ENCODE measurements at places on chromosomes 16 and 17.

- peak; percentile 48 for DNase-seq
Measured at GRCh38 chr16:80804526-80805383, at the start of gene CDYL2. Gene CDYL2 (minus strand): TSS chr16:80804598. CDS start chr16:80804173, 425 bp downstream.

GRCh38 chr16:66447491-66447890 lies 20.4 kb downstream of the BEAN1 start:
- no peak for DNase-seq

- no peak for DNase-seq
Measured at GRCh38 chr16:81148277-81148676, 52.1 kb upstream of the GCSH start.

DNA sequence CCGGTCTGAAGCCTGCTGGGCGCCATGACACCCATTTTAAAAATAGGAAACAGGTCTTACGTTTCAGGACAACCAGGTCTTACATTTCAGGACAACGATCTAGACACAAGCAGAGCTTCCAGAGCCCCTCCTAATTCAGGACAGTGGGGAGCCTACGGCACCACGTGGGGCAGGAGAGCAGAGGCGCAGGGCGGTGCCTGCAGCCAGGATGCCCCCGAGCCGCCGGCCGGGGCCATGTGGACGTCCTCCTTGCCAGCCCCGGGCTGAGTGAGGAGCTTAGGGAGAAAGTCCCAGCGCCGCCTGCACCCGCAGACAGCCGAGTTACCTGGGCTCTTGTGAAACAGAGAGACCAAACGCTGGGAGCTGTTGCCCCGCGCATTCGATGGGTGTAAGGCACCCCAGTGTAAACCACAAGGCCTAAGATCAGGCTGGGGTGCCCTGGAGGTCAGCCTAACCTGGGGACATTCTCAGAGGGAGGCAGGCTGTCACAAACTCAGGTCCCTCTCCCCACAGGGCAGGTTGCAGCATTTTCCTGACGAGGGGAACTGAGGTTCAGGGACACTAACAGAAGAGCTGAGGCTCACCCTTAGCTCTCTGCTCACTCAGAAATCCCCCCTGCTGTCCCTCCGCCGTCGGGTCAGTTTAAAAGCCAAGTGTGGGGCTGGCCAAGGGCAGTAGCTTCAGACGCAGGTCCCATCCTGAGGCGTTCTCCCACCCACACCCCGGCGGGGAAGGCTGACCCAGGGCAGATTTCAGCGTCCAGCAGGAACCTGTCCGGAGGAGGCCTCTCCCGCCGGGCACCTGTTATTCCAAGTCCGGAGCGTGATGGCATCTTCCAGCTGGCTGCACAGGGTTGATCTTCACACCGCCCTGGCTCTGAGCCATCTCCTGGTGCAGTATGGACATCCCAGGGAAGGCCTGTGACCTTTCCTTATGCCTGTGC lies 1.8 kb upstream of the NOTUM start:
- DNase-seq = peak; percentile 28

DNA sequence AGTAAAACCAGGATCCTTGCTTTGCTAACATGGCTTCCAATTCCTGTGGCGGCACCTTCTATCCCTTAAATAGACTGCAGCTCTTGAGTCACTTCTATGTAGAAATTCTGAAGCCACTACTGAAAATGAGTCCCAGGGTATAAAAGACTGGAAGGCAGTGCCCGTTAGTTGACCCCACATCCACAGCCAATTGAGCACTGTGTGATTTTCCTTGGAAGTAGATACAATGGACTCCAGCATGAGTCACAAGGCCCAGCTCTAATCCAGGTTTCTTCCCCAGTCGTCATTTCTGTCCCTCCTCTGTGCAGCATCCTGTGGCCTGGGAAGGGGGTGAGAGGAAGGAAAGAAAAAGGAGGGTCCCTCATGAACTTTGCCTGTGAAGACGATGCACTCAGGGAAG lies 69.5 kb downstream of the HLF start:
- DNase-seq = no peak

DNA sequence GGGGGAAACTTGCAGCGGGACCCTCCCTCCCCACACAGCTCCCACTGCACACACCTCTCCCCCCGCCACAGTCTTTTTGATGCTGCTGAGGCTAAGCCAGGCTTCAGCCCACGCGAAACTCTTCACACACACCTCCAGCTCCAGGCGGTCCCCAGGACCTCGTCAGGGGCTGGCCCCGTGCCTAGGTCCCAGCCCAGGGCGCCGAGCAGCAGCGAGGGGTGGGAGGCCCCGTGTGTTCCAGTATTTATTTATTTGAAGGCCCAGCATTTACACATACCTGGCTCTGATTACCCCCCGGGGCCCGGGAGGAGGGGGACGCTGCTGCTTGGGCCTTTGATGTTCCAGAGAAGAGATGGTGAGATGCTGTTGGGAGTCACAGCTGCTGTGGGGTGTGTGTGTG lies 44.9 kb upstream of the DLX4 start:
- no peak for DNase-seq

- peak; percentile 67 for DNase-seq
Measured at GRCh38 chr16:19583665-19584300, 28.3 kb downstream of the VPS35L start.

- no peak for DNase-seq
Measured at GRCh38 chr16:64696866-64697265, 425.0 kb downstream of the CDH11 start.

- DNase-seq = peak; percentile 7
Measured at GRCh38 chr16:84239141-84239769, 557 bp downstream of the KCNG4 start.

GRCh38 chr16:16045296-16045695 lies 95.9 kb downstream of the ABCC1 start:
- DNase-seq = no peak

GRCh38 chr17:59668816-59669215 lies 38.4 kb downstream of the PTRH2 start:
- peak; percentile 34 for DNase-seq

DNA sequence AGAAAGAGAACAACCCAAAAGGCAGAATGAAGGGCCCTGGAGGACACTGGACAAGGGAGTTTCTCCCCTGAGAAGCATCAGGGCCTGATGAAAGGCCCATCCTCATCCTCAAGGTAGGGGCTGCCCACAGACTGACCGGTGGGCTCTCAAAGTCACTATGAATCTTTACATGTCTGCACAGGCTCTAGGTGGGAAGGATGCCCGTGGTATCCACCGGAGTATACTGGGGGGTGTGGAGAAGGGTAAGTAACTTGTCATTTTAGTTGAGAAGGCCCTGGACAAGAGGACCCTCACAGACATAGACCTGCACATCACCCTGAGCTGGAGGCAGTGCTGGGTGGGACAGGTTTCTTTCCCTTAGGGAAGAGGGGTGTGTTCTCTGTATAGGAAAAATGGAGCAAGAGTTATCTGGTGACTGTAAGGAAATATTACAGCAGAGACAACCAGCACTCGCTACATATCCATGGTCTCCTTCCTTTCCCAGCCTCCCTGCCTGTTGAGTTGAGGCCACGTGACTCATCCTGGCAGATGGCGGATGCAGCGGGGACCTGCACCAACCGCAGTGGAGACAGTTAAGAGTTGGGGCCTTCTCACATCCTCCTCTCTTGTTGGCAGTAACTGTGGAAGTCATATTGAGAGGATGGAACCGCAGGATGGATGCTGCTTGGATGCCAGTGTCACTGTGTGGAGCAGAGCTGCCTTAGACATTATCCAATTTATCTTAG lies 45.6 kb upstream of the KCNJ12 start:
- no peak for DNase-seq

DNA sequence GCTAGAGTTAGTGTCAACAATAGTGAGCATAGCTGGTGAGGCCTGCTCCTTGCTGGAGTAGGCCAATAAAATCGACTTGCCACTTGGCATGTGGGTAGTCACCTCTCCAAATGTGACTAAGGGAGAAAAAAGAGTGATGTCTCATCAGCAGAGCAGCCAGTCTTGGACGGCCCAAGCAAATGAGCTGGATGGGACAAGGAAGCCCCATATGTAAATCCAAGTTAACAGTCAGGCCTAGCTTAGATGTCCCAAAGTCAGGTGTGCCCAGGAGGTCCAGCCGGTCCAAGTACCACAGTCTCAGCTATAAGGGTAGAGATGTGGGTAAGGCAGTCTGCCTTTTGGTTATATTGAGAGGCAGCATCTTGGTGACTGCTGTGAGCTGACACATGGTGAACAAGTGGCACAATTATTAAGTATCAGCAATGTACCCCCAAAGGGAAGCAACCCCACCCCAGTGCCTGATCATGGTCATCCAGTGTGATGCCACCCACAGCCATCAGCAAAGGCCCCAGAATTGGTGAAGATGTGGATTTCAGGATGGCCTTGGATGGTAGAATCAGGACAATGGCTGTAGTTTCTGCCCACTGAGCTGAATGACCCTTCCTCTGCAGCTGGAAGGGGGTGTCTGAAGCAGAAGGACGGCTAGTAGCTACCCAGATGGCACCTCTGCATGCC lies 83.4 kb downstream of the TNFRSF13B start:
- no peak for DNase-seq

GRCh38 chr17:3688027-3688553 lies 7.9 kb downstream of the P2RX5 start:
- no peak for DNase-seq

GRCh38 chr17:5122586-5123342 lies 6.9 kb downstream of the USP6 start:
- peak; percentile 43 for DNase-seq

GRCh38 chr17:34755371-34755770 lies 176.0 kb downstream of the TMEM132E start:
- DNase-seq = no peak

DNA sequence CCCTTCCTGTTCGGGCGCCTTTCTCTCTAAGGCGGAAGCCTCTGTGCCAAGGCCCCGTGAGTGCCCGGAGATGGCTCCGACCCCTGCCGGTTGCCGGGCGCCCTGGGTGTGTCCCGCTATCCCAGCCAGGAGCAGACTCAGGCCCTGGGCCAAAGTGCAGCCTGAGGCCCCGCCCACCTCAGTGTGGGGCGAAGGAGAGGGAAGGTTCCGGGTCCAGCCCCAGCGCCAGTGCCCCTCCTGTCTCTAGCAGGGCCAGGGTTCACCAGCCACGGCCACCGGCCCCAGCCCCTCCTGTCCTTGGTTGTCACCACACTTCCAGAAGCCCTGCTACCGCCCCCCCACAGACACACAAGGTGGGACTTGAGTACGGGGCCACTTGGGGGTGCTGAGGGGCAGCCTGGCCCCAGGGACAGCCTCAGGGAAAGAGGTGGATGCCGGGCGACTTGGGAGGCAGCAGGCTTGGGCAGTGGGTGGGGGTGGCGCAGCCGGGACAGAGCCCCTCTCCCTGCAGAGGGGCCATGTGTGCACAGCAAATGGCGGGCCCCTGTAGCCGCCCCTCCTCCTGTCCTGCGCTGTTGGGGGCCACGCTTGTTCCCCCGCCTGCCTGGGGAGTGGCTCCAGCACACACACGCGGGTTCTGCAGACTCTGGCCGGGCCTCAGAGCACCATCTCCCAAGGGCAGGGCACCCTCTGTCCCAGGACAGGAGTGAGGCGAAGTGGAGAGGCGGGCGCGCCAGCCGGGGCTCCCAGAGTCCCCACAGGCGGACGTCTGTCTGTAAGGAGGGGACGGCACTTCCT lies 6.0 kb downstream of the C1QTNF8 start:
- DNase-seq = no peak

GRCh38 chr17:54948380-54948779 lies 20.1 kb downstream of the COX11 start:
- no peak for DNase-seq

DNA sequence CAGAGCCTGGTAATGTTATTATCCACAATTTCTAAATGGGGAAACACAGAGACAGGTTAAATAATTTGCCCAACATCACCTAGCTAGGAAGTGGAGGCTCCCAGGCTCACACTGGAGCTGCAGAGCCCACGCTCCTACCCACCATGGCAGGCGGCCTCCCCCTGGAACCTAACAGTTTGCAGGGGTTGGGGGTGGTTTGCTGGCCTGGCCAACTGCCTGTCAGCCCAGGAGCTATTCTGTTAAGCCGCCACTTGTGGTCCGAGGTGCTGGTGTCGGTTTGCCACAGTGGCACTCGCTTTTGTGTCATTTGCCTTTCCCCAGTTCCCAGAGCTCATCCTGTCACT lies 3.6 kb downstream of the PRCD start:
- DNase-seq = no peak

DNA sequence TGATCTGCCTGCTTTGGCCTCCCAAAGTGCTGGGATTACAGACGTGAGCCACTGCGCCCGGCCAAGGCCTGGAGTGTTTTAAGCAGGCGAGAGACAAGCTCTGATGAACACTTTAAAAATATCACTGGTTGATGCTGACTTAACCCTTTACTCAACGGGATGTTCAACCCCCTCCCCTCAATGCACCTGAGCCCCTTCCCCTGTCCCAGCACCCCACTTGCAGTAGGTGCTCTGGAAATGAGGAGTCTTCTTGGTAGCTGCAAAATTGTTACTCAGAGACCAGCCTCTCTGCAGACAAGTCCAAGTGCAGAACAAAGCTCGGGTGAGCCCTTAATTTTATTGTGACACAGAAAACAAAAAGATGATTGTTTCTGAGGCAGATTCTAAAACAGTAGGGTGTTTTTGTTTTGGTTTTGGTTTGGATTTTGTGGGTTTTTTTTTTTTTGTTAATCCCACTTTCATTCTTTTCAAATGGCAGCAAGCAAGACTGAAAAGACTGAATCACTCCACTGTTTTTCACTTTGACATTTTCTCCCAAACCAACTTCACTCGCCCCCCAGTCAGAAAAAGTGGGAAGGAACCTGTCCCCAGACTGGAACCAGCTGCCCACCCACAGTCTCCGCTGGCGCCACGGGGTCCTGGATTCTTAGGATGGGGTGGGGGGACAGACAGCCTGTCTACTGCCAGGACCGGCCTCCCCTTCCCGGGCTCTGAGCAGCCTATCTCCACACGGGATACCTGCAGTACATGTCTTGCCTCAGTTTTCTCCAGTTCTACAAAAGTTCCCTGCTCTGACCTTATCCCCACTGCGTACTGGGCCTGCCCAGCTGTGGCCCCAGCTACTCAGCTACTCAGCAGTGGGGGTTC lies 5.2 kb upstream of the PLLP start:
- no peak for DNase-seq

DNA sequence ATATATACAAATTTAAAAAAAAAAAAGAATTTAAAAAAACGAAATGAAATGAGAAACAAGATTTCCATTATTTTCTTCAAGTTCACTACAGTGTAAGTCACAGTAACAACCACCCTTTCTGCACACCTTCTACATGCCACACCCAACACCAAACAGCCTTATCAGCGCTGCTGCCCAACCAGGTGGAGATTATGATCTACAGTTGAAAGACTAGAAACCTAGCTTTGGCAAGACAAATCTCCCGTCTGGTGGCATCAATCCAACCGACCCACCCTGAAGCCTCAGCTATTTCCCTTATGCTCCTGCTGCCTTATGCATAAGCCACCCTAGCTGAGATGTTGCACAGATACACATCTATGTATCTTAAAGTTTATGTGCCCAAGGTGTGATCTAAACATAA lies 60.8 kb downstream of the PARN start:
- no peak for DNase-seq

- peak; percentile 9 for DNase-seq
Measured at GRCh38 chr16:67357561-67357960, 30.9 kb downstream of the LRRC36 start.
